G401 (cell line): ENCODE measurements at places on chromosomes 2 and 18.
A peak's percentile ranks its signal among the peaks of the same experiment; 100 is the strongest.

DNA sequence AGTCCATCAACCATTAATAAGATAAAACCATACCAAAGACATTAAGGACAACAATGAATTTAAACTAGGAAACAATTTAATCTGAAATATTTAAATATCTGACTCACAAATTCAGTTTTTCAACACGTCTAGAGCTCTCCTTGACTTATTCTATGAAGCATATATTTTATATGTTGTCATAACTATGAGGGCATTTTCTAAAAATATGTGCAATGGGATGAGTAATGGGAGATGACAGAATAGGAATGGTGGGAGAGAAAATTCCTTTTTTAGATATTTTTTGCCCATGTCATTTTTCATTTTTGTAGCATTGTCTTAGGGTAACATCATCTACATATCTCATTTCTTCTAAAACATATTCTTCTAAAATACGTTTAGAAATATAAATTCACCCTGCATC, 79.2 kb upstream of the CDH2 start:
- DNase-seq, result no peak

DNA sequence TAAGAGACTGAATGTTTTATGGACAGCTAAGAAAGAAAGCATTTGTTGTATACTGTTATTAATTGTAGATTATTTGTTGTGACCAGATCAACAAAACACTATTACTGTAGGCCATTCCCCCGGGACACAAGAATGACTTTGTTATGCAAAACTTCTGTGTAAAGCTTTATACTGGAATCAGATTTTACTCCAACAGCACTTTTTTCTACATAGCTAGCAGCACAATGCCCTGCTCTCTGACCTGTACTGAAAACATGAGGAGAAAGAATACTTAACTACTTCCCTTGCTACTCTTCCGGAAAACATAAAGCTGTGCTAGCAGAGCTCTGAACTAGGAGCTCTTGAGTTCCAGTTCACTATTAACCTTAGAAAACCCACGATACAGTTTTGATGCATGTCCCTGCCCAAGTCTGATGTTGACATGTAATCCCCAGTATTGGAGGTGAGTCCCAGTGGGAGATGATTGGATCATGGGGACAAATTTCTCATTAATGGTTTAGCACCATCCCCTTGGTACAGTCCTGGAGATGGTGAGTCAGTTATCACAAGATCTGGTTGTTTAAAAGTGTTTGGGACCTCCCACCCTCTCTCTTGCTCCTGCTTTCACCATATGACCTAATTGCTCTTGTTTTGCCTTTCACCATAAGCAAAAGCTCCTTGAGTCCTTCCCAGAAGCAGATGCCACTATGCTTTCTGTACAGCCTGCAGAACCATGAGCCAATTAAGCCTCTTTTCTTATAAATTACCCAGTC, 601.1 kb upstream of the PIK3C3 start:
- no peak for DNase-seq

DNA sequence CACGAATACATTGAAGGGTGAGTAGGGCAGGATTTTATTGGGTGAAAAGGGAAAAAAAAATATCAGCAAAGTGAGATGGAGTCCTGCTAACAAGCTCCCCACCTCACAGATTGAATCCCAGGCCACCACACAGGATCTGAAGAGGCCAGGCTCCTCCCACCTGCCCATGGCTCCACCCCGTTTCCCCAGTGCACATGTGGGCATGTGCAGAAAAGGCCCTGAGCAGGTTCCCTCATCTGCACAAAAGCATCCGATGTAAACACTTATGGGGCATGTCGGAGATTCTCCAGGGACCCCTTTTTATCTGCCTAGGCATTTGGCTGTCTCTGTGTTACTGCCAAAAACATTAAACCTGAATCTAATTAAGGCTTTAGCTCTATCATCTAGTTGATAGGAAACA, 35.2 kb downstream of the SKA1 start:
- no peak for DNase-seq

GRCh38 chr2:12824351-12824777, 107.6 kb downstream of the TRIB2 start:
- DNase-seq, result no peak

GRCh38 chr2:111698743-111699554, 185.0 kb downstream of the ANAPC1 start:
- DNase-seq, result peak; percentile 27

DNA sequence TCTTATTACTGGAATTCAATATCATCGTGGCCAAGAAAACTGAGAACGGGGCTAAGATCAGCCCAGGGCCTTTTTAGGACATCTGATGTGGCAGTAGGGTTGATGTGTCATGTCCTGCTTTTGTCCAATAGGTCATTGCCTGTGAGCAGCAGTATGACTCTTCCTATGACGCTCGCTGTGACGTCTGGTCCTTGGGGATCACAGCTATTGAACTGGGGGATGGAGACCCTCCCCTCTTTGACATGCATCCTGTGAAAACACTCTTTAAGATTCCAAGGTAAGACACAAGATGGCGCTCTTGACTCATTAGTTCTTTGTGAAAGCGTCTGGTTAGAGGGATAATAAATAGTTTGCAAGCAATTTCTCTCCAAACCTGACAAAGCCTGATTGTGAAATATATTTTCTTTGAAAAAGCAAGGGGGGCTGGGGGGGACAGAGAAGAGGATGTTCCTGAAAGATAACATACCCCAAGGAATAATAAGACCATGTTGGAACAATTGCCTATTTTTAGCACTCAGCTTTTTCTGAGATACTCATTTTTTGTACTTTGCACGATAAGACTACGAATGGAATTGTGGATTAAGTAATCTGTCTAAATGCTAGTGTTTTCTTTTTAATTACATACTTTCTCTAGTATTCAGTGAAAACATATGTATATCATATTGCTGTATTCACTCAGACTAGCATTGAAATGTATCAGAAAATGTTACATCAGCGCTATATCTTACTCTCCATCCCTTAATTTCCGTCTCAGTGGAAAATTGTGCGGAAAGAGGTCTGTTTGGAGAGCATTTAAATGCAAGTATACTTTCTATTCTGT, 58.1 kb downstream of the MYO3B start:
- DNase-seq, result peak; percentile 49

GRCh38 chr18:45068400-45069094, 387.9 kb downstream of the SETBP1 start:
- DNase-seq, result no peak

DNA sequence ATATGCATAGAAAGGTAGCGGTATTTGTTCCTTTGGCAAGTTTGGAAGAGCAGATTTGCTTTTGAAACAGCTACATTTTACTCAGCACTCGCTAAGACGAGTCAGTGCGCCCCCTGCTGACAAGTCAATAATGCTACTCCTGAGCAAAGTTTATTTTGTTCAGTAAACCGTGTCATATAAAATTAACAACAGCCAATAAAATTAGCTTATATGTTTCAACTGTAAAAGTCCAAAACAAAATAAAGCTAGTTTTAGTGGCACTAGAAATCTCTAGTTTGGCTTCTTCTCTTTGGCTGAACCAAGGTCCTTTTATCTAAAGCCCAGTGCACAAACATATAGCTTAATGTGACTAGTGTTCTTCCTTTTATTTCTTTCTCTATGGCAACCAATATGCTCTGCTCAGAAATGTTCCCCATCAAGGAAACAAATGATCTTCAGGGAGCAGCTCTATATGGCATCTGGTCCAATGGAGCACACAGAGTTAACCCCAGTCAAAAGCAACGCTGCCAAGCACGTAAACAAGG, 4.2 kb upstream of the POU3F3 start:
- DNase-seq, result peak; percentile 79

GRCh38 chr2:70752396-70752795, 15.6 kb downstream of the ADD2 start:
- DNase-seq, result no peak

- no peak for DNase-seq
Observed at GRCh38 chr2:27829791-27830190, 58.3 kb downstream of the MRPL33 start.

- DNase-seq, result no peak
Observed at GRCh38 chr2:242056026-242056425, 186.5 kb downstream of the RTP5 start.

DNA sequence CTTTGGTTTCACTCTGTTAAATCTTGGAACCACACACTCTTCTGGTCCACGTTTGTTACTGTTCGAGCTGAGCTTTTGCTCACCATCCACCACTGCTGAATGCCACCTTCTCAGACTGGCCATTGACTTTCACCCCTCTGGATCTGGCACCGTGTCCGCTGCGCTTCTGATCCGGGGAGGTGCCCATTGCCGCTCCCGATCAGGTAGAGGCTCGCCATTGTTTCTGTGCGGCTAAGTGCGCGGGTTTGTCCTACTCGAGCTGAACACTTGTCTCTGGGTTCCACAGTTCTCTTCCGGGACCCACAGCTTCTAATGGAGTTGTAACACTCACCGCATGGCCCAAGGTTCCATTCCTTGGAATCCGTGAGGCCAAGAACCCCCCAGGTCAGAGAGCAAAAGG, 72.8 kb downstream of the LCLAT1 start:
- no peak for DNase-seq

GRCh38 chr2:70718736-70719135, 49.3 kb downstream of the ADD2 start:
- DNase-seq, result peak; percentile 92

DNA sequence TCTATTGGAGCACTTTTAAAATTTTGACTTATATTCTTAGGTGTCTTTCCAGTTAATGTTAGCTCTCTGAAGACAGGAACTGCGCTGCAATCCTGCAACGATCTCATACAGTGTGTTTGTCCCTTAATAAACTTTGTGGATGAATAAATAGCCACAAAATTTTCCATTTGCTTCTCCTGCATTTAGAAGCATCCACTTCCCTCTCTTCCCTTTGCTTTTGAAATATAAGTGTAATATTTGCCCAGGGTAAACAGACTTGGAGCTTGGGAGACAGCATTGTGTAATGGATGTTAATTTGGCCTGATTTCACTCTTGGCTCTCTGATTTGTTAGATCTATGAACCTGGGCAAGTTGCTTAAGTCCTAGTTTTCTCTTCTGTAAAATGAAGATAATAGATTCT, 58.2 kb upstream of the CD28 start:
- DNase-seq, result no peak

- no peak for DNase-seq
Observed at GRCh38 chr2:201122276-201122675, 6.3 kb downstream of the CFLAR start.

- DNase-seq, result no peak
Observed at GRCh38 chr2:241798631-241799521, 10.1 kb upstream of the NEU4 start.

GRCh38 chr2:128641421-128642080, 322.9 kb upstream of the HS6ST1 start:
- no peak for DNase-seq

DNA sequence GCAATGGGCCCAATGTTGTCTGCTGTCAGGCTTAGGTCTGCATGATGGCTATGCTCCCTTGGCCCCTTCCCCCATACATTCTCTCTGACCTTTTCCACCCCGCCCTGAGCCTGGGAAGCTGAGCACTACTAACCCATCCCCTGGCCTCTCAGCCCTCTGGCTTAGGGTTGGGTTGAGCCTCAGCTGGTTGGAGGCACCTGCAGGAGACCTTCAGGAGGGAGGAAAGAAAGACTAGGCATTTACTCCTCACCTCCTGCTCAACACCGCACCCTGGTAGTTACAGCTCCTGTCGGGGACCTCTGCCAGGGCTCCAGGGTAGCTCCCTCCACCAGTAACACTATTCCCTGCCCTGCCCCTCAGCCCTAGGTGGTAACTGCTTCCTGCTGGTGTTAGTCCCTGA, 80.5 kb downstream of the GALNT14 start:
- DNase-seq, result no peak

DNA sequence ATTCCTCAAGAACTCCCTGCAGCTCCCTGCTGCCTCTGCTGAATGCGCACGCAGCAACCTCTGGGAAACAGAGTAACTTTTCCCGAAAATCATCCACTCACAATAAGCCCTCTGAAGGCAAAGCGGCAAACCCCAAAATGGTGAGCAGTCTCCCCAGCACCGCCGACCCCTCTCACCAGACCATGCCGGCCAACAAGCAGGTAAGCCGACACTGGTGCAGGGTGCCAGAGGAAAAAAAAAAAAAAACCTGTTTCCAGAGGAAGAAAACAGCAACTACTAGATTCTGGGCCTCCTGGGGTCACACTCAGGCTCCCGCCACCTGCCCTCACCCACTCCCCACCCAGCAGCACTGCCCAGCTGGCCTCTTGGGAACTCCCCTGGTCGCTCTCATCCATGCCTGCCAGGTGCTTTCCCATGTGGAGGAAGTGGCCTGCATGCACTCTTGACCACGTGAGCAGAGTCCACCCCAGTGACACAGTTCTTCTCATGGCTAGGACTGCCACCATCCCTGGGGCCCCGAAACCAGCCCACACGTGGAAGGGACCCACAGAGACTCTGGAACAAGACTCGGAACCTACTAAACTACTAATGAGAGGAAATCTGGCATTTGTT, 36.9 kb downstream of the KCTD18 start:
- no peak for DNase-seq

- DNase-seq, result no peak
Observed at GRCh38 chr2:215280326-215280725, 31.5 kb upstream of the ATIC start.

DNA sequence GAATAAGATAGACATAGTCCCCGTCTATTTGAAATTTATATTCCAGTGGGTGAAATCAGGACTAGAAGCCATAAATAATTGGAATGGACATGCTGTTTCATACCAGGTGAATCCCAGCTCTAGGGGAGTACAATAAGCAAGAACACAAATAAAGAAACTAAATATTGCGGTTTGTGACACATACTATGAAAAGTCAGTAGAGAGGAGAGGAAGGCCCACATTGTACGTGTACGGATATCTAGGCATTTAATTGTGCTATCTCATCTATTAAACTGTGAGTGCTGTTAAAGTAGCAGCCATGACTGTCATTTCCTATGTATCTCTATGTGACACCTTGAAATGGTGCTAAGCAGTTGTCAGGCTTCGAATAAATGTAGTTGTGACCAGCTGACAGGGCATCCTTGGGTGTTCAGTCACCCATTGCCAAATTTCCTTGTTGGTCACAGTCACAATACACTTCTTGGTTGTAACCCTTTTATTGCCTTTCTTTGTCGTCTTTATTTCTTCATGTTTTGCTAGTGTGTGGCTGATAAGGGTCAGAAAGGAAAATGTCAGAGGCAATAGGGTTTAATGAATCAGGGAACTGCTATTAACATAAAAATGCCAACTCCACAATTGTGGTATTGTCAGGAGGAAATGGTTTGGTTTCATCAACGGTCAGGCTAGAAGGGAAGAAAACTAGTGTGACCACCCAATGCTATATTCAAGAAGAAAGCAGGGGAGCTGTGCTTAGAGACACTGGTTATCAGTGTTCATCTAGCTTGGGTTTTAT, 31.5 kb downstream of the CPO start:
- DNase-seq, result no peak
